ENCODE measurements at places on chromosomes 3 and 15.

DNA sequence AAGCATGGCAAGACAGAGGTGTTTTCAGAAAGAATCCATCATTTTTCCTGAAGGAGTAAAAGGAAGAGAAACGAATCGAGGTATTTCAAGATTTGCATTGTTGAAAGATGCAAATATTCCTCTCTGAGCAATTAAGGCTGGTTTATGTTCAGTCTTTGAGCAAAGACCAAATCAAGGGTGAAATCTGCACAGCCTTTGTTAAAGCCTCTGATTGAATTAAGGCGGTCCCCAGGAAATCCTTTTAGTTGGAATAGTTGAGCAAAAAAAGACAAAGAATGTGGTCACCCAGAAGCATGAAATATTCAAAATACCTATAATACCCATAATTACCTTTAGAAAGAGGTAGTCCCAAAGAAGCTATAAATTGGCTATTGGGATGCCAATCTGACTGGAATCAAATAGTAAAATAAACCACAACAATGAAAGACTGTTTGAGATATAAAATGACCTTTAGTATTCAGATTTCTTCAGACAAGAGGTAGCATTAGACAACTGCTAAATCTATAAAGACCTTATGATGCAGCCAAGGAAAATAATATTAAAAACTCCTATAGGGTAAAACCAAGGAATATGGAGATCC, 1218.1 kb downstream of the ROBO2 start:
- DNase-seq = no peak

DNA sequence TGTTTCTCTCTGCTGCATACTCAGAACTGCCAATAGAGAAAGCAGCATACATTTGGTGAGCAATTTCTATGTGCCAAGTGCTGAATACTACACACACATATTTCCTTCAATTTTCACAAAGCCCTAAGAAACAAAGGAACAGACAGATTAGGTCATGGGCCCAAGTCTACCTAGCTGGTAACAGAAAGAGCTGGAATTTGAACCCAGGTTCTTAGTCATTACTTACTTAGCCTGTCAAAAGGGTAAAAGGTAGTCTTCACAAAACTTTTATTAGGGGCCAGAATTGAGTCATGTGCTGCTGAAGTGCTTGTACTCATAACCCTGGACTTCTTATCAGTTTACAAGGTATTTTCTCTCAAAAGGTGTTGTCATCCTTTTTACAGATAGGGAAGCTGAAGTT, 10.4 kb upstream of the ABHD17C start:
- no peak for DNase-seq

GRCh38 chr3:17322106-17322793, 420.2 kb downstream of the TBC1D5 start:
- no peak for DNase-seq

GRCh38 chr3:195204360-195205163, 66.4 kb downstream of the XXYLT1 start:
- DNase-seq = no peak

DNA sequence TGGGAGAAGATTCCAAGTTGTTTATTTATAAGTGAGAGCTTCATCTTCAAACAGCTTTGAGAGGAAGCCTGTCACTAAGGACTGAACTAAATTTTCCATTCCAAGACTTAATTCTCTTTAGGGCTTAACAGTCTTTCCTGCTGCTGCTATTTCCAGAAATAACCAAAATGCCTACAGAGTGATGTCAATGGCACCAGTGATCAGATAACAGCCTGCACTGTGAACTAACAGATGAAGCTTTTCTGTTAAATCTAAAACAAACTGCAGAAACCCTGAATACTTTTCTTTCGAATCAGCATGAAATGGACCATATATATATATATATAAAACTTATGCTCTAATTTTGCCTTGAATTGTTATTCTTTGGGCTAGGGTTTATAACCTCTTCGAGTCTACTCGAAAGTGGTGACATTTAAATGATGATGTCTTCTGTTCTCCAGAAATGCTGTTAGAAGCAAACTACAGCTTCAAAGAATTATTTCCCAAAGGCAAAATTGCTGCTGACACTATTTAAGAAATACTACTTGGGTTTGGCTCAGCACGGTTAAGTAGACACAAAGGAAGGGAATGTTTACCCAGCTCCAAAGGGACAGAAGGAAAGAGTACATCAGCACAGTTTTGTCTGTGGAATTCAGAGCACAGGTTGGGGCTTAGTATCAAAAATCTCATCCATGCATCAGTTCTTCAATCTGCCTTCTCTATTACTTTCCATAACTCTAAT, 238.5 kb upstream of the LRRN1 start:
- DNase-seq = no peak

GRCh38 chr3:152289708-152290107, 21.0 kb downstream of the MBNL1 start:
- no peak for DNase-seq

DNA sequence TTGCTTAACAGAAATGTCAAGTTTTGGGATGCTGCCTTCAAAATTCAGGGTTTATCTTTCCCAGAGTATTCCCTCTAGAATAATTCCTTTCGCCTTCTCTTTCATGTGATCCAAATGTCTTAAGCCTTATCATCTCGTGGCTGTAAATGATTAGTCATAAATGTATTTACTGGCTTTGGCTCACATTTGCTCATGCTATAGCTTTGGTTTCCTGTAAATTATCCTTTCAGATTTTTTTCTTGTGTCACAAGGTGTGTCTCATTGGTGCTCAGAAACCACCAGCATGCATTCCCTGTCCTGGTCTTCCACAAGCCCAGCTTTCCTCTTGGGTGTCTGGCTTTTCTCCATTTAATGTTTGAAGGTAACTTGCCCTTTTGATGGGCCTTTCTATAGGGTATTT, 692.7 kb upstream of the ALCAM start:
- no peak for DNase-seq

DNA sequence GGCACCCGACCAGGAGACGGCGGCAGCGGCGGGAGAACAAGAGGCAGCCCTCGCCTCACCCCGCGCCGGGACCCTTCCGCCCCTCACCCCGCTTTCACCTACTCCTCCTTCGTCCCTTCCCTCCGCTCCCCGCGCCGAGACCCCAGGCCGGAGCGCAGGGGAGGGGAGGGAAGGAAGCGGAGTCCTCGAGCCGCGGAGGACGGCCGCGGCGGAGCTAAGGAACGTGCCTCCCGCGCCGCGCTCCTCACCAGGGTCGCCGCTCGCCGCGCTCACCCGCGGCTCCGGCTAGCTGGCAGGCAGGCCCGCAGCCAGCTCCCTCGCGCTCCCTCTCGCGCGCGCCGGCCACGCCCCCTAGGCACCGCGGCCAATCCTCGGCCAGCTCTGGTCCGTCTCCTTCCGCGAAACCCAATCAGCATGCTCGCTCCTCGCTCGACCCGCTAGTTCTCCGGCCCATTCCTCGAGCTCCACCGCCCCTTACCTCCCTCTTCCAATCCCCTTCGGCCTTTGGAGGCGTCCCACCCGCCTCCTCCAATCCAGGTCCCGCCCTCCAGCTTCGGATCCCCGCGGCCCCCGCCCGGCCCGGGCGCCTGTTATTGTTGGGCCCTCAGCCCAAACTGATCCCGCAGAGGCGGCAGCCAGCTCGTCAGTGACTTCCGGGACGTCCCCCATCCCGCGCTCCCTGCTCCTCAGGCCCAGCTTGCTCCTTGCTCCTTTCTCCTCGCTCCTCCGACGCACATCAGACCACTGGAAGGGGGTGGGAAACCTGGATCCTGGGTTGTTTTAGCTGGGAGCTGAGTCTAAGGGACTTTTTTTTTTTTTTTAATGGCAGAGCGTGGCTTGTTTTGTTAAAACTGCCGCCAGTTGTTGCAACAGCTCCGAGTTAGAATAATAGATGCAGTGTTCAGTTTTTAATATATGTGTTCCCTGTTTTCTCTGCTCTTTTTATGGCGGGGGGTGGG, at the start of gene DCBLD2:
Gene DCBLD2 (minus strand): TSS at position 304 of the 959 bp plus-strand sequence. CDS start 369 bp downstream, outside the sequence.
- DNase-seq = peak; percentile 90

DNA sequence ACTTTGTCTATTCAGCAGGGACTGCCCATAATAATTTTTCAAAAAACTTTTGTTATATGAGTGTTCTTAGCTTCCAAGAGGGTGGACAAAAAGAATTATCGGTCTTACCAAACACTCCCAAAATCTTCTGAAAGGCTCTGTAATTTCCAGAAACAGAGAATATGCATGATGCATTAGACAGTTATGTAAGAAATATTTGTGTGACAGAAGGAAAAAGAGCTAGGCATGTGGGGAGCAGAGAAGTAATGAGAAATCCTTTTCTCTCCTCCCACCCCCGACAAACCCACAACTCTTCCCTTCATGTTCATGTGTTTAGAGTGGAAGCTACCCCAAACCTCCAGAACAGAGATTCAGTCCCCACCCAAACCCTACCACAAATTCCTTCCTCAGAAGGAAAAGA, 86.8 kb downstream of the MYO5A start:
- DNase-seq = no peak

DNA sequence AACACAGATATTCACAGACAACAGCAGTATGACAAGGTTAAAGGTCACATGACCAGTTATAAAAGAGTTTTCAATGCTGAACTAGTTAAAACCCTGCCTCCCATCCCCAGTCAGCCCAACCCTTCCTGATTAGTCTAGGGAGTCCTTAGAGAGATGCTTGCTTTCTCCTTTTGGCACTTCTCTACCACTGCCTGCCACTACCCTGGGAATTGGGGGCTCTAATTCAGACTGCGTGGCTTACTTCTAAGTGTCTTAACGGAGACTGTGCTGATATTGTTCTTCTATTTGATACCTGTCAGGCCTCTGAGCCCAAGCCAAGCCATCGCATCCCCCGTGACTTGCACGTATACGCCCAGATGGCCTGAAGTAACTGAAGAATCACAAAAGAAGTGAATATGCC, 11.7 kb upstream of the TRA2B start:
- DNase-seq = no peak

GRCh38 chr3:105158286-105158685, 208.4 kb upstream of the ALCAM start:
- DNase-seq = no peak

DNA sequence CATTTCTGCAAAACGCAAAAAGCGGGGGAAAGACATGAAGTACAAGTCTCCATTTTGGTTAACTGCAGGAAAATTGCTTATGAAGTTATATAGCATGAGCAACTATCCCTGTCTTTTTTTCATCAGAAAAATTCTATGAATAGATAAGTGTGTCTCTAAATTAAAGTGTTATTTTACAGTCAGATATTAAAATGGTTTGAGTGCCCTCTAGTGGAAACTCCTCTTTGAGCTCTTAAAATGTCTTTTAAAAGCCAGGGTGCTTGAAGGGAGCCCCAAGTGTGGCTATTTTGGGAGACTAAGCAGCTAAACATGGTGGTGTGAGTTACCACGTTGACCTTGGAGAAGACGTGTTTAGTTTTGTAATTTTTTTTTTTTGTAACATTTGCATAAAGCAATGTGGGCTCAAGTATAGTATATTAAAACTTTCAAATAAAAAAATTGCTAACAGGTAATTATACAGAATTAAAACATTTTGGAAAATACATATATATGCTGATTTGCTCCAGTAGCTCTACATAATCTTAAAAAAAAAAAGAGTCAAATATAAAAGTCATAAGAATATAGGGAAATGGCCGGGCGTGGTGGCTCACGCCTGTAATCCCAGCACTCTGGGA, 77.2 kb downstream of the PPP2R3A start:
- DNase-seq = no peak

DNA sequence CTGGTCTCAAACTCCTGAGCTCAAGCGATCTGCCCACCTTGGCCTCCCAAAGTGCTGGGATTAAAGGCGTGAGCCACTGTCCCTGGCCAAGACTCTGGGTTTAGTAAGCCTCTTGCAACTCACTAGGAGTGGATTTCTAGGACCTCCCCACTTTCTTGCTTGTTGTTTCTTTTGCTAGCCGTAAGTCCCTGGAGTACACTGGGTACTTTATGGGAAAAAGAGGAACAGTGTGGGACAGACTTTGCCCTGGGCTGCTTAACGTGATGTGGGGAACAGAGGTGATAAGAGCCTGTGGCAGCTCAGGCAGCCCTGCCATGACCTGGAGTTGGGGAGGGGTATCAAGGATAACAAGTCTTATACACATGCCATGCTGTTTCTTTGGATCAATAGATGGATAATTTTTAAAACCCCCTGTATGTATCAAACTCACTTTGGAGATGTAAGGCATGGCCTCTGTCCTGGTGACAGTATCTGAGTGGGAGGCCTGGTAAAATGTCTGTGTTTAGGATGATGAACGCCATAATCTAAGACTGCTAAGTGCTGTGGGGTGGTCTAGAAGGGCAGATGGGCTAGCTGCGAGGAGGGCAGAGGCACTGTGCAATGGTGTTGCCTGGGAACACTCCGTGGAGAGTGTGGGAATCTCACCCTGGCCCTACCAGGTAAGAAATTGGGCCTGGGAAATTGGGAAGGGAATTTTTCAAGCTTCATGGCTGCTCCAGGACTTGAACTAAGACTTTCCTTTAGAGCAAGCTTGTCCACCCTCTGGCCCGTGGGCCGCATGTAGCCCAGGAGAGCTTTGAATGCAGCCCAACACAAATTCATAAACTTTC, 54.8 kb downstream of the SMAD3 start:
- DNase-seq = no peak

- no peak for DNase-seq
Measured at GRCh38 chr3:15345608-15346137, 13.3 kb upstream of the SH3BP5 start.

GRCh38 chr15:74727727-74728126, 2.4 kb upstream of the CYP1A1 start:
- DNase-seq = no peak

- no peak for DNase-seq
Measured at GRCh38 chr3:130457671-130458070, 59.3 kb upstream of the COL6A6 start.
